SW 1271 (cell line): ENCODE measurements at places on chromosomes 4 and X.

DNA sequence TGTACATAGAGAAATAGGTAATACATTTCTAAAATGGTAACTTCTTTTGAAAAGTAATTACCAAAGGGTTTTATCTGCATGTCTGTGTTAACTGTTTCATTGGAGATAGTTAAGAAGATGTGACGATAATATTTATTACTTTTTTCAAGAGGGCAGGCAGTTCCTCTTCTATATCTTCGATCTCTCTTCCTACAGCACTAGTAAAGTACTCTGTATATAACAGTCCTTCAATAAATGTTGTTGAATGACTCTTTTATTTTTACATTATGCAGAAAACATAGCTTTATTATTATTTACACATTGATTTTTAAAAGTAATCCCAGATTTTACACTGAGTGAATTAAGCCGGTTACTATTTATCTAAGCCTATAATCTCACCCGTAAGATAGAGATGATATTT, 51.8 kb downstream of the TMPRSS11E start:
- DNase-seq = no peak

DNA sequence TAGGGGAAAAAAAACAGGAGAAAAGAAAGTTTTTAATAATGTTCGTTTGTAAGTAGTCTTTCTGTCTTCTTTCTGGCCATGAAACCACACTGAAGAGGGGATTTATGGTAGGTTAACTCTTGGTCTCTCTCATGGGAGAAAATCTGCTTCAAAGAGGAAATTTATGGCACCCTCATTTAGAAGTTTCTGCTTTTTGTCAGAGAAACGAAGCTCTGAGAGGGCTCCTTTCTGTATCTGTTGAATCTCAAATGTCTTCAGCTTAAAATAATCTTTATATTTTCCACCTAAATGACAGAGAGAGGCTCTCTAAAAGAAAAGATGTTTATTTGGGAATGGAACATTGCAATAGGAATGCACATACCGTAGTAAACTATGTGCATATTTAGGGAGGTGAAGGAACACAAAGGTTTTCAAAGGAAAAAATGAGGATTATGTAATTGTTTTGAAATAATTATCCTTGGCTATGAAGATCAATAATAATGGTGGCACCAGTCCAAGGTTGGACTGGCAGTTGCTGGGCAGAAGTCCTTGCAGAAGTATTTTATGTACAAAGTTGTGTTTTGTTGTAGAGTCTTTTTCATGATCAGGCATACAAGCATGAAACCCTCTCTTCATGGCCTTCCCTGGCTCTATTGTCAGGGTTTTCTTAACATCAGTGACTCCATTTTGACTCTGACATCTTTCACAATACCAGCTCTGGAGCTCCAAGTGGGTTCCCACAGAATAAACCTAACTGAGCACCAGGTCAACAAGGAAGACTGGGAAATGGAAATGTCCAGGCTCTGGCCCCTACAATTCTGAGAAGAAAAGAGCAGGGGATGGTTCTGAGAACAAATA, 53.0 kb upstream of the HPSE start:
- DNase-seq = no peak

DNA sequence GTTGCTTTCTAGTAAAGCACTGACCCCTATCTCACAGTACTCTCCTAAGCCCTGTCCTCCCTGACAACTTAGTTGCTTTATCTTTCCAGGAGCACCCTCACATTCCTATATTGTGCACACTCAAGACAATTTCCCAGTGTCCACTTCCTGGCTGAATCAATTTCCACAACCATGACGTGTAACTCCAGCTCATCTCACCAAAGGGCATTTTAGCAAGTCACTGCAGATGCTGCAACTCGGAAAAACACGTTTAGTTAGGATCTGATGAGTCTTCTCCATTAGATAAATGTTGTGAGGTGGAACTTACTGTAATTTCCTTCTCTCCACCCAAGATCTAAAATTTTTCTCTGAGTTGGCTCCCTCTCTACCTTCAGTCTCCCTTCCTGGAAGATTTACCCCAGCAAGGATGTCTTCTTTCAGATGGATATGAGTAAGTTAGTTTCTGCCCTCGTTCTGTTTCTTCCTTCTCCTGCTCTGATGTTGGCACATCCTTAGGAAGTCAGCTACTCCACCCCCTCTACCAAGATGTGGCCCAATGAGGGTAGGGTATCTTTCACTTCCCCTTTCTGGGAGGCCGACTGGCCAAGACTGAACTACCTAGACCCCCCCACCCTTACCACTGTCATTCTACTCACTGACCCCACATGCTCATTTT, 28.8 kb upstream of the IL13RA1 start:
- no peak for DNase-seq

- DNase-seq = no peak
Observed at GRCh38 chr4:23084559-23085248, 392.0 kb downstream of the GBA3 start.

DNA sequence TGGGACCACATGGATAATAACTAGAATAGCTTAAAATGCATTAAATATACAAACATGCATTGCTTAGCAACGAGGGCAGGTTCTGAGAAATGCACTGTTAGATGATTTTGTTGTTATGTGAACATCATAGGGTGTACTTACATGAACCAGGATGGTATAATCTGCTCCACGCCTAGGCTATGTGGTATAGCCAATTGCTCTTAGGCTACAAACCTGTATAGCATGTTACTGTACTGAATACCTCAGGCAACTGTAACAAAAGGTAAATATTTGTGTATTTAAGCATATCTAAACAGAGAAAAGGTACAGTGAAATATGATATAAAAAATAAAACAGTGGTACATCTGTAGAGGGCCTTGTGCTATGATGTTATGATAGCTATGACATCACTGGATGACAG, 169.2 kb upstream of the IL15 start:
- no peak for DNase-seq

DNA sequence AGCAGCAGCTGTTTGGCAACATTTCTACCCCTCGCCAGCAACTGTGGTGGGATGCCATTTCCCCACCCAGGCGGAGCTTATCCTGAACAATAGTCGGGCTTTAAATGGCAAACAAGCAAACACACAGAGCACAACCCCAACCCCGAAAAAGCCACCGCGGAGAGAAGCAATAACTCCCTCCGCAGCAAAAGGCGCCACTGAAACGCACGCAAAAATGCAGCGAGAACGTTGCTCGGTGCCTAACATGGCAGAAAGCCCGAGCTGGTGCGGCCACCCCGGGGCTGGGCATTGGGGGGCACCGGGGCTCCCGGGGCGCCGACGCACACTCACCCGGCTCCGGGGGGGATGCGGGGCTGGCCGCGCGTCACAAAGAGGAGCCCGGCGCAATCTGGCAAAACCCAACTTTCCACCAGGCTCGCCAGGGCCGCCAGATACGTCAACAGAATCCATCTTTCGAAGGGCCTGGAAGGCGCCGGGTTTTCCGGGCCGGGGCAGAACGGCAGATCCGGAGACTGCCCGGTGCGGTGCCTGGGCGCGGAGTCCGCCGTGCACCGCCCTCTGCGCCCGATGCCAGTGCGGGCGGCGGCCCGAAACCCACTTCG, 818 bp downstream of the RAI2 start:
- DNase-seq = no peak

DNA sequence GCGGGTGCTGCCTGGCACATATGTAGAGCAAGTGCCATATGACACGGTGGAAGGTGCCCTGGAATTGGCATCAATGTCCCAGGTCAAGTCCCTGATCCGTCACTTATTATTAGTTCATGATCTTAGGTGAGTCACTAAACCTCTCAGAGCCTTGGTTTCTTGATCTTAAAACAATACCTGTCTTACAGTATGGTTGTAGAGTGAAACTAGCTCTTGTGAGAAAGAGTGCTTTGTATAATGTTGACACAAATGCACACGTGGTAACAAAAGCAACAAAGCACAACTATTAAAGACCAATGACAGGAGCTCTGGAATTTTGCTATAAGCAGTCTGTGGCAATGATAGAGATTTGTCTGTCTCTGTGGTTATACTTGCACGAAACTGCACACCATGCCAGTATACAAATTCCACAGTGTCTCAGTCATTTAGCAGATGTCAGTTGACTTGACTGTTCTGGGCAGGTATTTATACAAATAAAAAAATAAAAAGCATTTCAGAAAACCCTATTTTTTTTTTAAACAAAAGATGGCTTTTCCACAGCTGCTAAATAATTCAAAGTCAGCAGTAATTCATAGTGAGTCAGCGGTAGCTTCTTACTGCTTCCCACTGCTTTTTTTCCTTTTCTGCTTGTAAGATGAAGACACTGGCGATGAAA, 19.7 kb upstream of the ACSL1 start:
- no peak for DNase-seq

GRCh38 chrX:22399437-22400192, 126.9 kb downstream of the CBLL2 start:
- no peak for DNase-seq

- no peak for DNase-seq
Observed at GRCh38 chr4:173525118-173526011, 4.7 kb downstream of the HAND2 start.

- DNase-seq = no peak
Observed at GRCh38 chr4:123556526-123556925, 159.9 kb downstream of the SPRY1 start.

GRCh38 chr4:17687237-17687857, 72.9 kb downstream of the MED28 start:
- DNase-seq = no peak

- DNase-seq = no peak
Observed at GRCh38 chrX:64152857-64153256, 52.7 kb downstream of the AMER1 start.

DNA sequence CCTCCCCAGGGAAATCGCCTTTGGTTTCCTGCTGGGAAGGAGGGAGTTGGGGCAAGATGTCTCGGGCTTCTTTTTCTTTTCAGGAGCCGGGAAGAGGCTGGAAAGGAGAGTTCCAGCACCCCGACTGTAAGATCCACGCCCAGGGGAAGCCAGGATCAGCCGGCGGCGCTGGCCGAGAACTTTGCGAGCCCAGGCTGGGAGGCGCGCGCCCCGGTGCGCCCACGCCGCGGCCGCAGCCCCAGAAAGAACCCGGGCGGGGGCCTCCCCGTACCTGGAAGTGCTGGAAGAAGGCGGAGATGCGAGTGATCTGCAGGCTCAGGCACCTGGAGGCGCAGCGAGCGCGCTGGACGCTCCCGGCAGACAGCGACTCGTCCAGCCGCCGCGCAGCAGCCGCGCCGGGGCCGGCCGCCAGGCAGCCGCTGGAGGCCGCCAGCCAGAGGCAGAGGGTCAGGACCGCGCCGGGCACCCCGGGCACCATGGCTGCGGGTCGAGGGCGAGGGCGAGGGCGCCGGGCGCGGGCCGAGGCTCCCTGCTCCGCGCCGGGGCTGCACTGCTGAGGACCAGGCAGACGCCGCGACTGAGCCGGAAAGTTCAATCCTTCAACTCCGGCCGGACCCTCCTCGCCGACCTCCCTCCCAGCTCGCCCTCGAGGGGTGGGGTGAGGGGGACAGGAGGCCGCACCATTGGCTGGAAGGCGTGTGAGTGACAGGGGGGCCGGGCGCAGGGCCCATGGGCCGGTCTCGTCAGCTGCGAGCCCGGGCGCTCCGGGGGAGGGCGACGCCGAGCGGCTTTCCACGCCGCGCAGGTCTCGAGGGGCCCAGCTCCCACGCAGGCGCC, at the start of gene ANOS1:
Gene ANOS1, minus strand, starts transcription at position 579 of the 837 bp plus-strand sequence. Its CDS starts 101 bp downstream, at position 478.
- DNase-seq = peak; percentile 27

DNA sequence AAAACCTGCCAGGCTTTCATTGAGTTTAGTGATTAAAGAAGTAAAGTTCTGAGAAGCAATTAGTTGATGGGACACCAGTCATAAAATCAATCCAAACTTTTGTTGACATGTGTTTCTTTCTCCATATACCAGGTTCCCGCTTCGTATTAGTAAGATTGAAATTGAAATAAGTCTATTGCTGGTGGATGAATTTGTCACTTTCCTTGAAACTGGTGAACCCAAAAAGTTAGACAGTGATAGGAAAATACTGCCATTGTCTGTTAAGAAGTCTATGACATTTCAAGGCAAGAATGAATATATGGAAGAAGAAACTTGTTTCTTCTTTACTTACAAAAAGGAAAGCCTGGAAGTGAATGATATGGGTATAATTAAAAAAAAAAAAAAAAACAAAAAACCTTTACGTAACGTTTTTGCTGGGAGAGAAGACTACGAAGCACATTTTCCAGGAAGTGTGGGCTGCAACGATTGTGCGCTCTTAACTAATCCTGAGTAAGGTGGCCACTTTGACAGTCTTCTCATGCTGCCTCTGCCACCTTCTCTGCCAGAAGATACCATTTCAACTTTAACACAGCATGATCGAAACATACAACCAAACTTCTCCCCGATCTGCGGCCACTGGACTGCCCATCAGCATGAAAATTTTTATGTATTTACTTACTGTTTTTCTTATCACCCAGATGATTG, at the start of gene CD40LG:
Gene CD40LG, plus strand, starts transcription at position 482 of the 684 bp plus-strand sequence. Its CDS starts 91 bp downstream, at position 573.
- no peak for DNase-seq

DNA sequence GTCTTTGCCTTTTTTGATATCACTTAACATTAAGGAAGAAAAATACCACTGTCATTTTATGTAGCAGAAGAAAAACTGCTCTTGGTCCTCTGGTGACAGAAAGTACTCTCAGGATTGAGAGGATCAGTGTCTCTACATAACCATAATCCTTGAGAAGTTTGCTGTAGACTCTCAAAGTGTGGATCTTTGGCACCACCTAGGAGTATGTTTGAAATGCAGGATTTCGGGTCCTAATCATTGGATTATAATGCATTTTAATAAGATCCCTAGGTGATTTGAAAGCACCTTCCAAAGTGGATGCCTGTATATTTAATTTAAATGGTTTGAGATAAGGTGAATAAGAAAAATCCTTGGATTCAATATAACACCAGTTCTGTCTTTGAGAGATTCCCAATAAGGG, 23.2 kb downstream of the MOB1B start:
- DNase-seq = no peak

DNA sequence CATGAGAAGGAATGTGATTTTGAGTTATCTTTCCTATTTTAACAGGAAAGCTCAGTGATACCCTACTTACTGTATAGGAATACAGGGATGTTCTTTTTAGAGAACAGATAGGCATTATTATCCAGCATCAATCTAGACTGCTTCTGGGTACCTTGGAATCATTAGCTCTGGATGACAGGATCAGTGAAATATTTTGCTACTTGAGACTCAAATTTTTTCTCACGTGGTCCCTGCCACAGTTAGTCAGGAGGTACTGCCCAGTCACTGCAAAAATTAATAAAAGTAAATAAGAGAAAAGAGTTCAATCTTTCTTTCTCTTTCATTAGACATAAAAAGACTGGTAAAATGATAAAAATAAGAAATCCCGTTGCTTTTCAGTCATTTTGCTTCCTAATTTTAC, 5.5 kb downstream of the ZNF827 start:
- DNase-seq = no peak
